ENCODE measurements at places on chromosomes 7 and 10.

- no peak for DNase-seq
Measured at GRCh38 chr7:27220440-27220955, 20.6 kb upstream of the HOXA13 start.

GRCh38 chr10:116240157-116240950, 32.7 kb downstream of the GFRA1 start:
- no peak for DNase-seq

GRCh38 chr7:141430455-141431139, 120.6 kb upstream of the AGK start:
- peak; percentile 52 for DNase-seq

DNA sequence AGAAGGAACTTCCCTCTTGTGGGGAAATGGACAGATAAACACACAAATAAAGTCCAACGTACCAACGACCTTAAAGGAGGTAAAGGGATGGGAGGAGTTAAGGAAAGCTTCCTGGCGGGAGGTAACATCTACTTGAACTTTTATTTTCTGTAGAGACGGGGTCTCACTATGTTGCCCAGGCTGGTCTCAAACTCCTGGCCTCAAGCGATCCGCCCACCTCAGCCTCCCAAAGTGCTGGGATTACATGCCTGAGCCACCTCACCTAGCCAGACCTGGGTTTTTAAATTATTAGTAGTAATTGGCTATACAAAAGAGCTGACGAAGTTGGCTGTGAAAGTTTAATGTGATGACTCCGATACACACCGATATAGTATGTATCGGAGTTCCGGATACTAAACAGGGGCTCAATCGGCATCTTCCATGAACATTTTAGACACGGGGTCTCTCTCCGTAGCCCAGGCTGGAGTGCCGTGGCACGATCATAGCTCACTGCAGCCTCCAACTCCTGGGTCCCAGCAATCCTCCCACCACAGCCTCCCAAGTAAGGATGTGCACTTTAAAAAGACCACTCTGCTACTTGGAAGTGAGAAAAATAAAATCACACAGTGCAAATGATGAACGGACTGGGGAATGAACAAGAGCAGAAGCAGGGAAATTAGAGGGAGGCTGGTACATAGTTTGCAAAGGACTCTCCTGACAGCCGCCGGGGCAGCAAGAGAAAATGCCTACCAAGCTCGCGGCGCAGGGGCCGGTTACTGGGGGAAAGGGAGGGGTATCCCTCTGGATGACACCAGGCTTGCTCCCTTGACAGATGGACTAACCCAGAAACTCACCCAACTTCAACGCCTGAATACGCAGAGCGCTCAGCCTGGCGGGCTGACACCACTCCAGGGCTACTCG, 1.0 kb downstream of the BCL7B start:
- no peak for DNase-seq

All from iPS-NIHi11 (cell line).